ENCODE measurements at places on chromosomes 1 and 21. TPM values are rescaled to one million over a fixed set of nuclear protein-coding genes. Genes with fewer than 3 reads are reported as not detected.

The SLC30A10 gene
- total RNA-seq, result 0.47 TPM

The GPR37L1 gene
- not detected for total RNA-seq

The IL23R gene
- not detected for total RNA-seq

The KRTAP10-3 gene
- total RNA-seq, result not detected

The C1orf185 gene
- not detected for total RNA-seq

The NSUN4 gene
- 18.6 TPM for total RNA-seq

The USH2A gene
- under 0.01 TPM for total RNA-seq

The LCE6A gene
- total RNA-seq, result not detected

The TXLNA gene
- total RNA-seq, result 45.2 TPM

The SIM2 gene
- 1.4 TPM for total RNA-seq

The RAB7B gene
- not detected for total RNA-seq

The C2CD4D gene
- not detected for total RNA-seq

The NKAIN1 gene
- total RNA-seq, result 38.4 TPM

The IQGAP3 gene
- total RNA-seq, result 25.7 TPM

The VTCN1 gene
- not detected for total RNA-seq

The FAM72C gene
- 4.0 TPM for total RNA-seq

The DMRTA2 gene
- total RNA-seq, result 0.07 TPM

The CELA2A gene
- total RNA-seq, result not detected

The CLCA4 gene
- not detected for total RNA-seq

The PDPN gene
- 67.3 TPM for total RNA-seq

The LCE1F gene
- not detected for total RNA-seq

The LCE2C gene
- not detected for total RNA-seq

The CSRP1 gene
- 24.1 TPM for total RNA-seq

The ITLN2 gene
- total RNA-seq, result 12.8 TPM

The GPR3 gene
- total RNA-seq, result 9.1 TPM

The NBPF4 gene
- not detected for total RNA-seq

The PTPN14 gene
- total RNA-seq, result 60.0 TPM

The CD53 gene
- total RNA-seq, result 0.93 TPM

The PPIAL4G gene
- total RNA-seq, result not detected

The KLHL20 gene
- total RNA-seq, result 7.9 TPM

All from GM23338 (cell line).